ENCODE measurements at places on chromosomes 6 and 20. TPM values are rescaled to one million over a fixed set of nuclear protein-coding genes. Genes with fewer than 3 reads are reported as not detected.

Gene CEP57L1
- 15.5 TPM for total RNA-seq

Gene SNRPB
- 305 TPM for total RNA-seq

Gene TMC2
- not detected for total RNA-seq

Gene PXDC1
- total RNA-seq, result 71.8 TPM

Gene ABHD16A
- 59.8 TPM for total RNA-seq

Gene ANKRD66
- total RNA-seq, result not detected

Gene RIMS1
- total RNA-seq, result 21.2 TPM

Gene APOBEC2
- not detected for total RNA-seq

Gene SAMD10
- 5.9 TPM for total RNA-seq

Gene SLC17A3
- not detected for total RNA-seq

Gene SNHG17
- total RNA-seq, result 7.0 TPM

Gene VNN1
- total RNA-seq, result under 0.01 TPM

Gene ZFP64
- total RNA-seq, result 40.6 TPM

Gene NUP43
- total RNA-seq, result 26.8 TPM

Gene RNF144B
- 13.9 TPM for total RNA-seq

Gene MEI4
- total RNA-seq, result not detected

Gene PROCR
- 83.1 TPM for total RNA-seq

Gene CGA
- total RNA-seq, result not detected

Gene HLA-DMA
- total RNA-seq, result 1.2 TPM

Gene EMILIN3
- total RNA-seq, result 0.13 TPM

Gene ZSCAN31
- 12.1 TPM for total RNA-seq

- no peak for DNase-seq
Observed at GRCh38 chr6:46734867-46735719, at the start of gene PLA2G7. PLA2G7 (minus strand) TSS chr6:46735375; CDS start chr6:46722891, 12,484 bp downstream.

- DNase-seq, result no peak
Observed at GRCh38 chr6:169646906-169647567, 54.8 kb downstream of the WDR27 start.

GRCh38 chr6:75850026-75850833, 101.2 kb downstream of the MYO6 start:
- peak; percentile 49 for DNase-seq

GRCh38 chr6:108163267-108163643, 2.6 kb upstream of the NR2E1 start:
- no peak for DNase-seq

GRCh38 chr6:76843054-76843822, 620.1 kb downstream of the HTR1B start:
- no peak for DNase-seq

- peak; percentile 81 for DNase-seq
Observed at GRCh38 chr6:168035098-168035660, 37.7 kb downstream of the KIF25 start.

DNA sequence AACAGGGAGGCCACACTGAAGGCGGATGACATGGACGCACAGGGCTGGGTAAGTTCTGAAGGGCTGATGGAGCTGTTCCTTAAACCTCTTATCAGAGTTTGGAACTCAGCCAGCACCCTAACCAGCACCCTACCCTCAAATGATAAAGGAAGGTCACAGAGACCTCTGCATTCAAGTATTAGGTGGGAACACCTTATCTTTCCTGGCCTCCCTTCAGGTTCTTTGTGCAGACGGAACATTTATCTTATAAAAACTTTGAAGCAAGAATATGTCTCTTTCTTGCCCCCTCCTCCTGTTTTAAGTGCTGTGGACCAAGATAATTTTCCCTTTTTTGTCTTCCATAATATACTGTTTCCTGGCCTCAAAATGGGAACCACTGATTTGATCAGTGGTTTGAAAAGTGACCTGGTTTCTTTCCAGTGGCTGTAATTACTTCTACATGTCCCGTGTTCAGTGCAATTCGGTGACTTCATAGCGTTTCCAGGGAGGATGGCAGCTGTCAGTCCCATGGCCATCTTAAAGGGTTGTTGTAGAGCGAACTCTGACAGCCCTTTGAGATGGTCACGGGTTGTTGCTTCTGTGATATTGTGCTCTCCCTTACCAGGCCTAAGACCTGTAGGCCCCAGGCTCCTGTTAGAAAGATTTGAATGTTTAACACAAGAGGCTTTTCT, 213.2 kb upstream of the MYLIP start:
- DNase-seq, result no peak

GRCh38 chr6:10081075-10081474, 333.8 kb downstream of the TFAP2A start:
- no peak for DNase-seq

DNA sequence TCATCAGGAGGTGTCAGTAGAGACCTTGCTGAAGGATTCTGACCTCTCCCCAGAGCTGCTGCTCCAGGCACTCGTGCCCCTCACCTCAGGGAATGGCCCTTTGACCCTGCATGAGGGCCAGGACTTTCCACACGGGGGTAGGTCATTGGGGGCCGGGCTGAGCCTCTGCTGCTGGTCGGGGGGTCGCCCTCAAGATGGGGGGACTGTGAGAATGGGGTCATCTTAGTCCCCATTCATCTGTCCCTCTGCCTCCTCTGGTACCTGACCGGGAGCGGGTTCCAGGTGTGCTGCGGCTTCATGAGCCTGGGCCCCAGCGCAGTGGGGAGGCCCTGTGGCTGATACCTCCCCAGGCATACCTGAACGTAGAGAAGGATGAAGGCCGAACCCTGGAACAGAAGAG, 15.8 kb downstream of the DNPH1 start:
- no peak for DNase-seq

DNA sequence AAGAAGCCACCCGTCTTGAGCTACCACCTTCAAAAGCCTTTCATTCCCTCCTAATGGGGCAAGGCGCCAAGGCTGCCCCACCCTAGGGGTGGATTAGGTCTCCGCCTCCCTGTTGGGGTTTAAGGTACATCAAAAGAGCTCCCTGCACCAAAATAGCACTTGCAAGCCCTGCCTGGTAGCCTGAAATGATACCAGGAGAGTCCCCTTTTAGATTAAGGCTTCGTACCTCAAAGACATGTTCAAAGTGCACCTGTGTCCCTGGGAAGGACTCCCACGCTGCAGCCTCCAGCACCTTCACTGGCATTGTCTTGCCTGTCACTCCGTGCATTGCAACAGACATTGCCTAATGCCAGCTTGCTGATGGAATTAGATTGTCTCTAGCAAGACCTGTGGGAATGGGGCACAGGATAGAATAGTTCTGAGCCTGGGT, 15.7 kb upstream of the CDKN1A start:
- DNase-seq, result no peak

- no peak for DNase-seq
Observed at GRCh38 chr6:69383627-69384026, 413.2 kb downstream of the LMBRD1 start.

- no peak for DNase-seq
Observed at GRCh38 chr6:11804701-11805100, 26.1 kb upstream of the ADTRP start.

DNA sequence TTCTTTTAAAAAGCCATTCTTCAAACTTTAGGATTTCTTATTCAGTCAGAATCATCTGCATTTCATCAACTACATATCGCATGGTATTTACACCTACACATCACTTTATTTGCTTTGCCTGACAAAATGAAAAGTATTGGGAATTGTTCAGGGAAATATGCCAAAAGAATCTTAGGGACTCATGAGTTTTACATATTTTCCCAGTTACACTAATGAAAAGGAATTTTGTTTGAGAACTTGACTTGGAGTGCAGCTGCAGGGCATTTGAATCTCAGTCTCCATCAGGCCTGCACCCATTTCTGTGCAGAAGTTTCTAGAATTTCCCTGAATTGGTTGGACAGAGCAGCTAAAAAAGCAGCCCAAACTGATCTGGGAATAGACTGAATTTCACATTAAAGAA, 65.3 kb downstream of the MTHFD1L start:
- no peak for DNase-seq

DNA sequence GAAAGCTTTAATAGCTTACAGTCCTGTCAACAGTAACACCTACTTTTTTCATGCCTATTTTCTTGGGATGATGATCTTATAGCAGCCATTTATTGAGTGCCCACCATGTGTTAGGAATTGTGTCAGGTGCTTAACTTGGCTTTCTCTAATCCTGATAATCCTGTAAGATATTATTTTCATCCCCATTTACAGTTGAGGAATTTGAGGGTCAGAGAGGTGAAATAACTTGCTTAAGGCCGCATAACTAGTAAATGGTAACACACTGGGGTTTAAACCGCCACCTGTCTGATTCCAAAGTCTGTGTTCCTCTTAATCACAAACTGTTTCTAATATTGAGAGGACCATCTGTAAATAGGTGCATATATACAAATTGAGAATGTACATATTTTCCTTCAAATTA, 55.5 kb downstream of the NCOA3 start:
- DNase-seq, result no peak

DNA sequence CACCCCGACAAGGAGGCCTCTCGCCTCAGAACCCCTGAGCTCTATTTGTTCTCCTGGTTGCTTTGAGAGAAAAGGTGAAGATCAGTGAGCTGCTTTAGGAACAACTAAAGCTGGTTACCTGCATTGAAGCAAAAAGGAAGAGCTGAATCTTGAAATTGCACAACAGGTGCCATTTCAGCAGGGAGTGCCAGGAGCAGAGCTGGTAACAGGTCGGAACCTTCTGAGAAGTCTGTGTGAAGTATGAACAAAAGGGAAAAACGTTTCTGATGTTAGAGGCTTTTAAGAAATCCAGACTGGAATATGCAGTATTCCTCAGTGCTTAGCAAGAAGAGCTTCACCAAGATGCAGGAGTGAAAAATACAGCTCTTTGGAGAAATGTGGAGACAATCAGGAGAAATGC, 164.0 kb downstream of the TMEM242 start:
- DNase-seq, result no peak

DNA sequence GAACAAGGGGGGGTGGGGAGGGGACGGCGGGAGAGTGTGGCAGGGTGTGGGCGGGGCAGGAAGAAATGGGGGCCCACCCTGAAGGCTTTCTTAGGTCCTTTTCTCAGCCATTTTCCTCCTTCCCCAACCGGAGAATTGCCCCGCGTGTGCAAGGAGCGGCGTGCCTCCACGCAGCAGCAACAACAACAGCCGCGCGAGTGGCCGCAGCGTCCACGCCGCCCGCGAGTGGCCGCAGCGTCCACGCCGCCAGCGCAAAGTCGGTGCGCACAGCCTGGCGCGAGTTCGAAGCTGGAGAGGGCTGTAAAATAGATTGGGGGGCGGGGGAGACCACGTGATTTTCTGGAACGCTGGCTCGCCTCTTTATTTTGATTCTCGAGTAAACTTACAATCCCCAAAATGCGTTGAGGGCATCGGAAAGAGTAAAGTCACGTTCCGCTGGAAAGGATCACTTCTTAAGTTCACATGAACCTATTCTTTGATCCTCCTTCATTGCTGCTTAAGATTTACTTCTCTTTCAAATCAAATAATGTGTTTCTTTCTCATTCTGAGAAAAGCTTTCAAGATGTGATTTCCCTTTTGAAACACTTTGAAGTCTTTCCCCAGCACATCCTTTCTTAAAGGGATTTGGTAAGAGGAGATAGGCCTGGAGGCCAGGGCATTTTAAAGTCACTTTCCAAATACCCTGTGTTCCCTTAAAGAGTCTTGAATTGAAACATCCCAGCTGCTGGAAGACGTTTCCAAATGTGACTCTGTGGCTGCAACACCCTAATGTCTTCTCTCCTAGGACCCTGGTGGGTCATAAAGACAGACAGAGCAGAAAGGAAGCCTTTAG, 66.7 kb upstream of the ZNF217 start:
- no peak for DNase-seq

GRCh38 chr6:41503827-41504465, 42.2 kb upstream of the FOXP4 start:
- no peak for DNase-seq

- DNase-seq, result peak; percentile 19
Observed at GRCh38 chr6:83708546-83708969, 343 bp downstream of the SNAP91 start.

- DNase-seq, result no peak
Observed at GRCh38 chr6:14305624-14306023, 188.1 kb downstream of the CD83 start.

GRCh38 chr6:142333431-142333830, 31.6 kb downstream of the ADGRG6 start:
- DNase-seq, result no peak

DNA sequence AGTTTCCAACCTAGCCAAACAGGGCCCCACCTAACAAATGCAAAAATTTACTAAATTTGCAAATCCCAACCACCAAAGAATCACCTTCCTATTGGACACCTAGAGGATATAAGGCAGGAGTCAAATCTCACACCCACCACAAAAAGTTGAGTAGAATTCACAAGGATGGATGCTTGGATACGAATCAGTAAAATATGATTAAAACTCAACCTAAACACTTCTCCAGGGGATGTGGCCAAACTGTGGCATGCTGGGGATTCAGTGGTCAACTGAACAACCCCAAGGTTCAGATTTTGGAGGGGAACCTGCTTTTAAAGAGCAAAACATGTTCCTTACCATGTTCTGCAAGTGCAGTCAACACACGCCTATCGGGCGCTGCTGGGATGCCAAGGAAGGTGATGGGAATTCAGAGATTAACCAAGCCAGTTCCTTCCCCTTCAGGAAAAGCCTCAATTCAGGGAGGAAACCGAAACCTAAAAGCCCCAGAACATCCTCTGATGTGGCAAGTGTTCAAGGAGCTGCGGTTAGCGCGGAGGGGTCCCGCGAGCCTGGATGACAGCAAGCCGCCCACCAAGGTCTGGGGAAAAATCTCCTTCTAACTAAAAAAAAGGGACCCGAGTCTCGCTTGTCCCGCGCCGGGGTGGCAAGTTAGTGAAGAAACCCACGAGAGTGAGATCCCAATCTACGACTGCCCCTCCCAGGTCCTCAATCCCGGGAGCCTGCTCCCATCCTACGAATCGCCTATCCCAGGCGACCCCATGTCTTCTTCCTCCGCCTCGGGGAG, 902 bp downstream of the SAMHD1 start:
- DNase-seq, result peak; percentile 8

DNA sequence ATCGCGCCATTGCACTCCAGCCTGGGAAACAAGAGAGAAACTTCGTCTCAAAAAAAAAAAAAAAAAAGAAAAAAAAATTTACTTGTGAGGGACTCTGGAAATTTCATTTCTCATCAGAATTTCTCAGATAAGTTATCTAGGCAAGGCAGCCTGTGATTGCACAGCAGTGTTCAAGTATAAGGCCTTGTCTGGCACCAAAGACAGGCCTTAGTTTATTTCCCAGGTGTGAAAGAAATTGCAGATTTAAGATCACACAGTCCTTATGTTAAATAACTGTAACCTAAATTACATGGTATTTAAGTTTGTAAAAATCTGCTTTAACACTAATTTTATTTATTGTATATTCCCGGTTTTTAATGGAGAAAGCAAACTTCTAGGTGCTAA, 34.8 kb downstream of the HFE start:
- DNase-seq, result no peak

GRCh38 chr6:46964716-46965519, 43.2 kb upstream of the ADGRF5 start:
- DNase-seq, result no peak
